ENCODE measurements at places on chromosomes 12 and 14.

- DNase-seq: no peak
These were observed 31.9 kb upstream of the LUM start for GRCh38 chr12:91143206-91143605.

DNA sequence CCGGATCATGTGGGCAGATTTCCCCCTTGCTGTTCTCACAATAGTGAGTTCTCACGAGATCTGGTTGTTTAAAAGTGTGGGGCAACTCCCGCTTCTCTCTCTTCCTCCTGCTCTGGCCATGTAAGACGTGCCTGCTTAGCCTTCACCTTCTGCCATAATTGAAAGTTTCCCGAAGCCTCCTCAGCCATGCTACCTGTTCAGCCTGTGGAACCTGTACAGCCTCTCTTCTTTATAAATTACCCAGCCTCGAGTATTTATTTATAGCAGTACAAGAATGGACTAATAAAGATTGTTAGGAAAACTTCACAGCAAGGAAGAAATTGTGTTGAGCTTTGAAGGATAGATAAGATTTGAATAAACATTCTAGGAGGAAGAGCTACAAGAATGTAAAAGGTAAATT, 52.1 kb downstream of the KDM5A start:
- DNase-seq: no peak

DNA sequence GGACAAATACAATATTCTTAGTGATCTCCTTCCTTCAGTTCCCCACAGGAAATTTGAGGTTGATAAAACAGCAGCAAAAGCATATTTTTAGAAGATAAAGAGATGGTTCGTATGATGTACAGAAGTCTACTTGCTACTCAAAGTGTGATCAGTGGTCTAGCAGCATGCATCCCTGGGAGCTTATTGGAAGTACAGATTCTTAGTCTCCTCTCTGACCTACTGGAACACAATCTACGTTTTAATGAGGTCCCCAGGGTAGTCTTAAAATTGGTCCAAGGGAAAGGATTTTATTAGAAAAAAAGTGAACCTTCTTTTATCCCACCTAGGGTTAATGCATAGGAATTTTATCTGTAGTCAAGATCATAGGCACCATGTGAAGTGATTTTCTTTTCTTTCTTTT, 703.4 kb downstream of the NRXN3 start:
- DNase-seq: no peak

DNA sequence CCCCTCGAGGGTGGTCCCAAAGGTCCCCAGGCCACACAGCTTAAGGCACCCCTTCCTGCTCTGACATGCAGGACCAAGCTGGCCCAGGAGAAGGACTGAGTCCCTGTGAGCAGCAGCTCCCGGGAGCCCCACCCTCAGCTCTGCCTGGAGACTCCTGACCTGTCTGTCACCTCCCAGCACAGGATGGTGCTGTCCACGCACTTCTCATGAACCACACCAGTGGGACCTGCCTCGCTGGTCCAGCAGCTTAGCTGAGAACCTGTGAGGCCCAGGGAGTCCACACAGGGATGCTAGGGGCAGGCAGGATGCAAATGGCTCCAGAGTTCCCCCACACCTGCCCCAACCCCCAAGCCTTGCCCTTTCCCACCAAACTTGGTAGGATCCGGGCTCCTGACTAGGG, 27.7 kb downstream of the CCDC85C start:
- no peak for DNase-seq

GRCh38 chr12:5276327-5276880, 155.5 kb upstream of the NTF3 start:
- DNase-seq: no peak

DNA sequence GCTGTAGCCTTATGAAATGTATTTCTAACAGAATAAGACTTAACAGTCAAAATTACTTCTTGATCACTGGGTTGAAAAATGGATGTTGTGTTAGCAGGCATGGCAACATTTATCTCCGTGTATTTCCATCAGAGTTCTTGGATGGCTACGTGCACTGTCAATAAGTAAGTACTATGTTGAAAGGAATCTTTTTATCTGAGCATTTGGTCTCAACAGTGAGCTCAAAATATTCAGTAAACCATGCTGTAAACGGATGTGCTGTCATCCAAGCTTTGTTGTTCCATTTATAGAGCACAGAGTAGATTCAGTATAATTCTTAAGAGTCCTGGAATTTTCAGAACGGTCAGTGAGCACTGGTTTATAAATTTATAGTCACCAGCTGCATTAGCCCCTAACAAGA, 15.5 kb downstream of the SCAF11 start:
- DNase-seq: no peak

- DNase-seq: no peak
These were observed 8.9 kb downstream of the SOCS2 start for GRCh38 chr12:93581370-93581769.

DNA sequence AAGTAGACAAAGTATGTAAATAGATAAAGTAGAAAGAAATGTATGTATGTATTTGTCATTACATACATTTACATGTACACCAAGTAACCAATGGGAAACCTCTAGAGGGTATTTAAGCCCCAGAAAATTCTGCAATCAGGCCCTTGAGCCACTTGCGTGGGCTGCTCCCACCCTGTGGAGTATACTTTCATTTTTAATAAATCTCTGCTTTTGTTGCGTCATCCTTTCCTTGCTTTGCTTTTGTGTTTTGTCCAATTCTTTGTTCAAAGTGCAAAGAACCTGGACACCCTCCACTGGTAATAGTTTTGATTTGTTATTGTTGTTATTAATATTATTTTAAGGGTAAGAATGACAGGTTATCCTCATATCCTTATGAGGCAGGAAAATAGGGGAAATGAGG, 21.8 kb downstream of the CAPS2 start:
- DNase-seq: no peak

GRCh38 chr14:104864267-104865080, 594 bp upstream of the CEP170B start:
- no peak for DNase-seq

- DNase-seq: no peak
These were observed 432.9 kb downstream of the ZFP36L1 start for GRCh38 chr14:68359837-68360552.

DNA sequence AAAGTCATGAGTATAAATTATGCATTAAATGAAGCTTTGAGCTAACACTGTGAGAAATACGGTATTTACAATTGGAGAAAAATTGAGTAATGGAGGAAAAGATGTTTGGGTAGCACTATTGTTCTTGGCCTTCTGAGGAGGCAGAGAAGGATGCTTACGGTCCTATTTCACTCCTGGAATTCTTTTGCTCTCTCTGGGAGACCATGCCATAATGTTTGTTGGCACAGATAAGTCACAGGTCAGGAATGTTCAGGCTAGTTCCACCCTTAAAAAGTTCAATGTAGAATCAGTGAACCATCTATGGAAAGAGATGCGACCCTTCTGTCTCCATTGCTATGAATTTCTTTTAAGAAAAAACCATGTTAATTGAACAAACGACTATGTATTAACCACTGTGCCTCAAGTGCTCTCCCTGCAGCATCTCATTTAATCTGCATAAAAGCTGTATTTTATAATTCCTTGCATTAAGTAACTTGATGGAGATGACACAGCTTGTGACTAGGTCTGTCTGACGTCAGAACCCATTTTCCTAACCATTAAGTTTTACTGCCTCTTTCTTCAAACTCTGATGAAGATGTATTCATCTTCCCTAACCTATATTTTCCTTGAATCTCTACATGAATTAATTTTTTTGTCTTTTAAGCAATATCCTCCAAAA, 9.5 kb downstream of the BATF start:
- no peak for DNase-seq

- no peak for DNase-seq
These were observed 370.5 kb downstream of the RAD51B start for GRCh38 chr14:68190032-68190431.

DNA sequence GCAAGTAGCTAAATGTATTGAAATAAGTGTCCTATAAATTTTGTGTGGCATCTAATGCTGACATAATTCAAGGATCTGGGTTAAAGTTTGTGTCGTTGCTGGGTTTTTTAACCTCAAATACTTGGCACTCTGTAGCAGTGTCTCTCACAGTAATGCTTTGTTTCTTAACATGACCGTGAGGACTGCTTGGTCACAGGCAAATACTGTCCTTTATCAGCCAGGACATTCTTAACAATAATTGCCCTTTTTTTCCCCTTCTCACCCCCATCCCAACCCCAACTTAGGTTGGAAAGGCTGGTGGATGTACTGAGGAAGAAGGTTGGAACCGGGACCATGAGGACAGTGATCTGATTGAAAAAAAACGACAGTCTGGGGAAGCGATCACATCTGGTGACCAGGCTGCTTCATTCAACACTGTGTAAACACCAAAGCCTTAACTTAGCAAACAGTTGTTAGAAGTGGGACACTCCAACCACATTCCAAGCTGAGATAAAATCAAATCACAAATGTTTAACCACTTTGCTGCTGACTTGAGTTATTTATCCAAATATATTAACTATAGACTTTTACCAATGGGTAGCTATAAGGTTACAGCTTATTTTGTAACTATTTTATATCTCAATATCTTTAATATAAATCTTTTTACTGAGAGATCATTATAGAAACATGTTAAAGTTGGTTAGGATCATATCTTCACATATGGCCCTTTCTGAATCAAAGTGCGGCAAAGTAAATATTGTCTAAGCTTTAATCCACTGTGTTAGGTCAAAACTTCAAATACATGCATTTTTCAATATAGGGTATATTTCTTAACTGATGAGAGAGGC, 48.2 kb downstream of the FOXA1 start:
- DNase-seq: no peak

- no peak for DNase-seq
These were observed 1.2 kb downstream of the RNASE2 start for GRCh38 chr14:20956376-20956976.

DNA sequence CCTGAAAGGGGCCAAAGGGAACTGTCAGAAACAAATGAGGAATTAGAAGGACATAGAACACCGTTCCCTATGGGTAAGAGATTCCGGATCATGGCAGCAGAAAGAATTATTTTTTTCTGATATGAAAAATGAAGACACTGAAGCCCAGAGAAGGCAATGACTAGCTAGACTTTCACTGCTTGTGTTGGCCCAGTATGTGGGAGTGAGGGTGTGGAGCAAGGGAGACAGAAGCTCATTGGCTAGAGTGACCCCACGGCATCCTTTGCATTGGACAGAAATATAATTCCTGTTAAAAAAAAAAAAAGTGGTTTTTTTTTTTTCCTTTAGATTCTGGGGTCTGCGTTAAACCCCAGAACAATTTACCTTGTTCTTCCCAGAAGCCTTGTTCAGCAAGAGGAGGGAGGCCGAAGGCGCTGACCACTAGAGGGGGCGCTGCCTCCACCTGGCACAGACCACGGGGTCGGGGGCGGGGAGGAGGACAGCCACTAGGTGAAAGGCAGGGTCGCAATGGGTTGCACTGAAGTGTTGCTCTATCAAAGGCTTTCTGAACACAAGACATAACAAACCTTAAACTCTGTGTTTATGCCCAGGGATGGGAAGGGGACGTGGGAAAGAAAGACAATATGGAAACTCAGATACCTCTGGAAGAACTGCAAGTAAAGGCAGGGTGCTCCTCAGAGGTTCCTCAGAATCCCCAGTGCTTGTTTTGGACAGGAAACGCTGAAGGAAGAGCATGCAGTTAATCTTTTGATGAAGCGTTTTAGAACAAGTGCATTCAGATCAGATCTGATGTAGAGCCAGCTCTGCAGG, 156.8 kb downstream of the KCNA5 start:
- DNase-seq: no peak

DNA sequence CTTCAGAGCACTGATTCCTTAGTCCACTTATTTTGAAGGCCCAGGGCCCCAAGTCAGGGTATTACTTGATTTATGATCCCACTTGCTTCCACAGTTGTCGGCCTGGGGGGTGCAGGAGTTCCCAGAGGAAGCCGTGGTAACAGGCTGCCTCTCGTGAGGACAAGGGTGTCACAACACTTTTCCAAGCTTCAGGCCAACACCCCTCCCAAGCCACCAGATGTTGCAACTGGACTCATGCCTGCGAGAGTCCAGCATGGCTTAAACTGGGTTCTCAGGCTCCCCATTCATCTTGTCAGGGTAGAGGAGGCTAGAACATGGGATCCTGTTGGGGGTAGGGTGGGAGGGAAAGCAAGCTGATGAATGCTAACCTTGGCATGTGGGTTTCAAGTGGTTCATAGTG, 56.1 kb downstream of the BMP4 start:
- DNase-seq: no peak

DNA sequence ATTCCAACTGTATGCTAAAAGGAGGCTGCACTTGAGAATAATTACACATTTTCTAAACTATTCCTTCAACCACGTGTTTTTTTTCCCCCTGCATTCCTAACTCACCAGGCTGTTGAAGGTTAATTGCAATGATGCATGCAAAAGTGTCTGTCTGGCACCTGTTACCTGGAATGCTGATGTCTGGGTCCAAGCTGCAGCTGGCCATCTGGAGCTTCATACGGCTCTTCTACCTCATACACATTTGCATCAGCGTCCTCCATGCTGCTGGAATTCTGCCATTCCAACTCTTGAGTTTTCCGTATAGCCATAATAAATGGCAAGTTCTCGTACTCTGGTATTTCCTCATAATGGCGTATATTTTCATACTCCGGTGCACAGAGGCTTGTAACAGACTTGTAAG, 8.6 kb downstream of the FGD6 start:
- no peak for DNase-seq

- no peak for DNase-seq
These were observed 255.0 kb downstream of the TMEM132C start for GRCh38 chr12:128521981-128522380.

- DNase-seq: no peak
These were observed 216.7 kb downstream of the MED13L start for GRCh38 chr12:116060764-116061163.

- no peak for DNase-seq
These were observed 63.1 kb upstream of the CNOT2 start for GRCh38 chr12:70180130-70180529.

DNA sequence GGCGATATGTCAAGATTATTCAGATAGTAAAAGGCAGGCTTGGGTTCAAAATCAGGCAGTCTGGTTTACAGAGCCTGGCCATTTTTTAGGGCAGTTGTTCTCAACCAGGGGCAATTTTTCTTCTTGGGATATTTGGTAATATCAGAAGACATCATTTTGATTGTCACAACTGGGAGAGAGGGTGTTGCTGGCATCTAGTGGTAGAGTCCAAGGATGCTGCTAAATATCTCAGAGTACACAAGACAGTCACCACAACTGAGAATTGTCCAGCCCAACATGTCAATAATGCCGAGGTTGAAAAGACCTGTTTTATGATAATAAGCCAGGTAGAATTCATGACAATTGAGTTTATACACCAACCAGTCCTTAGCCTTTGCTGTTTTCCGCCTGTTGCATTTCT, 733.9 kb downstream of the NRXN3 start:
- no peak for DNase-seq

GRCh38 chr12:106839333-106839732, 64.9 kb downstream of the RIC8B start:
- no peak for DNase-seq
